Hypothalamus (tissue), 51 donors: ENCODE measurements at places on chromosomes 5 and 9.

DNA sequence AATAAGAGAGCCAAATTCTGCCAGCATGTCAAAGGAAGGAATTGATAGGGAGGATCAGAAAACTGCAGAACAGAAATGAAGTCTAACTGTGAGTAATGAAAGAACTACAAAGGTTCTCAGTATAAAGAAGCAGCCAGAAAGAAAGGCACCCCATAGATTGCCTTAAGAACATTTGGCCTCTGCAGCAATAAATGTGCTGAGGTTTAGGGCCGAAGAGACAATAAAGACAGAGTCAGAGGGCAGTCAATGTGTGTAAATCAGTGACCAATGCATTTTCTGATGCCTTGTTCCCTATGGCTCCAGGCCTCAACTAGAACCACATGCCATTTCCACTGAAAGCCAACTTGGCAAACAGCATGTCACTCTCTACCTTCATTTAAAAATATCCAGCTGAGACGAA is 281.0 kb downstream of the HINT1 start:
- no peak for DNase-seq

- DNase-seq = no peak
These were observed 117.4 kb downstream of the ADAMTS12 start for GRCh38 chr5:33774341-33774740.

DNA sequence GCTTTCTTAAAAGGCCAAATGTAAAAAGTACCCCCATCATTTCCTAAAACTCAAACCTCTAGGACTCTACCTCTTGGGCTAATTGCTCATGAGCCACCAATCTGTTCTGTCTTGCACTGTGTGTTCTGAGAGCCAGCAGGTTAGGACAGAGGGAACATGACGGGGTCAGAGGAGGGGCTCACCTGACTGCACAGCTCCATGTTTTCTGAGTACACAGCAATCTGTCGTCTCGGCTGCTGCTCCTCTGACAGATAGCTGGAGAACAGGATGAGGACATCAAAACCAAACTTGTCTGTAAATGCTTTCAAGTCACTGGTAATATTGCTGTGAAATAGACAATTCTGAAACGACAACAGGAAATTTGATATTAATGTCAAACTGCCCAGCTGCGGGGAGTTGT is 50.9 kb upstream of the PCA3 start:
- DNase-seq = no peak

DNA sequence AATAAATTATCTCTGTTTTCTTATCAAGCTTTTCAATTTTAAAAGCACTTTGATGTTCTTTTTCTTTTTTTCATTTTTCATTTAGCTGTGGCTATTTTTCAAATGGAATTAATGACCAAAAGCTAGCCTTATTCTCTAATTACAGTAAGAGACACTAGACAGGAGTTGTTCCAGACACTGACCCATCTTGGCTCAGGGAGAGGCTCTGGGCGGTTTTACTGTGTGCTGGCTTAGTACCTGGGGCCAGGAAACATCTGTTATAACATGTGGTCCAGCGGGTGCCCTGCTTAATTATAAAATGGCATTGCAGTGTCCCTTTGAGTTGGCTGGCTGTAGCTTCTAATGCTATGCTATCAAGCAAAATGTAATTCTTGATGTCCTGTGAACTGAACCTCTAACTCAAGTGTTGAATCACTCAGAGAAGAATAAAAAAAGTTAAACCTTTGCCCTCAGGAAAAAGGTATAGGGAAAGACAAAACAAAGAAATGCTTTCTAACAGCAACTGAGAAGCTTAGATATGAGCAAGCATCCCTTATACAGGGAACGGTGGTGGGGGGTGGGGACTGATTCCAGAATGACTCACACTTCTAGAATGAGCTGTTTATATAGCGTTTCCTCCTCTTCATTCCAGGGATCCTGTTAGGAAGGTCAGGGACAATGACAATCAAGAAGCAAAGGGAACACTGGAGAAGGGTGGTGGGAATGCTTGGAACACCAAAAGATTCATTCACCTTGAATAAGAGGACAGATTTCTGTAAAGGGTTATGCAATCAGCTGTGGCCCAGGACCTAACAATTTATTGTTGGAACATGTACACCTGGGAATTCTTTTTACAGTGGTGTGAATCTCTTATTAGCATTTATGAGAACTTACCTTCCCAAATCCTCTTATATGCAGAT is 58.7 kb upstream of the NFIB start:
- DNase-seq = no peak

DNA sequence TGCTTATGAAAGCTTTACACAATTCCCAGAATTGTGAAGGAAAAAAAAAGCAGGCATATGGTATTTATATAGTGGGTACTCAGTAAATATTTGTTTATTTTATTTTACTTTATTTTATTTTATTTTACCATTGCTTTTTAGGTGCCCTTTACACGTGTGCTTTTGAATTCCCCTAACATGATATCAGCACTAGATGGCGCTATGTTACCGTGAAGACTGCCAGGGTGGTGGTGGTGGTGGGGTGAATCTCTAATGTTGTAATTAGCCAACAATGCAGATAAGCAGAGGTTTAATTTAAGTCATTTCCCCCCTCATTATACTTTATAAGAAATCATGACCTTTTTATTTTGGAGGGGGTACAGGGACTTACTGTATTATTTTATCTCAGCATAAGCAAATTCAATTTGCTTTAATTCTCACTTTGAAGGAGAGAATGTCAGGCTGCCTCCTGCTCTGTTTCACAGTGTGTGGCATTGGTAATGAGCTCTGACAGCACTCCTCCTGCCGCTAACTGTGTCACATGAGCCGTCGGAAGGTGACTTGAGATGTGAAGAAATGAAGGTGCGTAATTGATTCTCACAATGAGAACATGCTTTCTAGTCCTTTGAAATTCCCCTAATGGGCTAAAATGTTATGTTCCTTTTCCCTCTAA is 165.6 kb downstream of the YTHDC2 start:
- DNase-seq = peak; percentile 0

- no peak for DNase-seq
These were observed 81.5 kb downstream of the LMX1B start for GRCh38 chr9:126695186-126695585.

- DNase-seq = no peak
These were observed 179.1 kb downstream of the EPB41L4A start for GRCh38 chr5:112239996-112240395.

GRCh38 chr5:148620696-148621095 is 33.6 kb downstream of the HTR4 start:
- DNase-seq = no peak

DNA sequence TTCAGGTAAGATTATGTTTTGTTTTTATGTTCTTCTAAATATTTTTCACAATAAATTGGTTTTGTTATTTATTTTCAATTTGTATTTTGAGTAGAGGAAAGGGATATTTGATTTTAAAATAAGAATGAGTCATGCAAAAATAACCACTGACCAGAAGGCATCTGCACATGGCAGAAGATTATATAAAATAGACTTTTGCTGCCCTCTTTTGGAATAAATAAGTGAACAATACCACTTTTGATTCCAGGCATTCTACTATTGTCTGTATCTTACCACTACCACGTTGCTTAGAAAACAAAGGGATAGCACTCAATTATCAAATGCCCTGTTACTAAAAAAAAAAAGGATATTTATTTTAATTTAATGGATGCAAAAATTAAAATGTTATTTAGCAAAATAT is 227.3 kb upstream of the ITGA1 start:
- no peak for DNase-seq

DNA sequence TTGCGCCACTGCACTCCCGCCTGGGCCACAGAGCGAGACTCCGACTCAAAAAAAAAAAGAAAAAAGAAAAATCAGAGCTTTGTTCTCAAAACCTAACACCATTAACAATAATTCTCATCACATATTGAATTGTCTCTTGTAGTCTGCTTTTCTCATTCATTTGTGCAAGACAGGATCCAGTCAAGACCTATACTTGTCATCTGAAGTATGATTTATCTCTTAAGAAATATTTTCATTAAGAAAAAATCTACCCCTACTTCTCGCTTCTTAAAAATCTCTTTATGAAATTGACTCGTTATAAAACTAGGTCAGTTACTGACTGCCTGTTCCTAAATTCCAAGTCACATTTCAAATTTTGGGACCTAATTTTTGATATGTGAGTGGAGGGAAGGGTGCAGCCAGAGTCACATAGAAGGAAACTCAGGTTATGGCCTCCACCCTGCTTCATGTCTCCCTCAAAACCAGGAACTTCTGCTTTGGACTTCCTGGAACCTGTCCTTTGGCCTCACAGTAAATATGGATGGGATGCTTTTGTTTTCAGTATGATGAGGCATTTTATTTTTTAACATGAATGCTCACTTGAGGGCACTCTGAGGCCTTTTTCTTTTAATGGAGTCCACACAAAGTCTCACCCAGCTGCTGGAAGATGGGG is 18.9 kb downstream of the ZNF169 start:
- DNase-seq = no peak

- DNase-seq = no peak
These were observed 1.3 kb downstream of the SDHA start for GRCh38 chr5:219460-219863.

DNA sequence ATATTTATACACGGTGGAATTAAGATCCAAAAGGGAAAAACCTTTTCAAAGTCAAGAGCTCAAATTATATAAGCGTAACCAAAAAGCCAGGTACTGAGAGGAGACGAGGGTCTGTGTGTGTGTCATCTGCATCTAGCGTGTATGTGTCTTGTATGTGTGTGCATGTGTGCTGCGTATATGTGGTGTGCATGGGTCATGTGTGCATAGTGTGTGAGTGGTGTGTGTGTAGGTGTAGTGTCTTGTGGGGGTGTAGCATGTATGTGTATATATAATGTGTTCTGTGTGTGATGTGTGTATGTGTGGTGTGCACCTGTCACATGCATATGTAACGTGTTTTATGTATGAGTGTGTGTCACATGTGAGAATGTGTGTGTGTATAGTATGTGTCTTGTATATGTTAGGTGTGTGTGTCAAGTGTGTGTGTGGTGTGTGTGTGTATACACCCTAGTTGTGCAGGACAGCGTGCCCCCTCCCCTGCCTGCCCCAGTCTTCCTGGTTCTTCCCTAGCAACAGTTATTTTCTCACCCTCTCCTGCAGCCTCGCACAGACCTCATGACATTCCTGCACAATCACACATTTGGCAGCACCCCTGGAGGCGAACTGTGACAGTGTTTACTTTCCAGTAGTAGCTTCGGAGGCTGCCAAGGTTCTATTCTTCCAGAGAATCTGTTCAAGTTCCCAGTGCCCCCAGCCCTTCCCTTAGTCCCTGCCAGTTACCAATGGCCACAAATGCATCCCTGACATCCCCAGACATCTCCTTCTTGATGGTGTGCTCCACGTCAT is 27.1 kb upstream of the TNIP1 start:
- DNase-seq = no peak

DNA sequence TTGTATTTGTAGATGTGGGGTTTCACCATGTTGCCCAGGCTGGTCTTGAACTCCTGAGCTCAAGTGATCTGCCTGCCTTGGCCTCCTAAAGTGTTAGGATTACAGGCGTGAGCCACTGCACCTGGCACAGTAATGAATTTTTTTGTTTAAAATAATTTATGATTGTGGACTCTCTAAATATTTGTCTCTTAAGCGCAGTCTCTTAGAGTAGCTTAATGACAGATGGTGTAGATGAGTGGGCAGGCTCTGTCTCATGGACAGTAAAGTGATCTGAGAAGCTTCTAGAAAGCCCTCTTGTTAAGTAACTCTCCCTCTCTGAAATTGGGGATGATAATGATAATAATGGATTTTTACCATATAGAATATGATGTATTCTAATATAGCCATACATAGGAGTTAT is 47.5 kb upstream of the KIAA1958 start:
- DNase-seq = no peak

- DNase-seq = no peak
These were observed 456.4 kb downstream of the PDE4D start for GRCh38 chr5:59437176-59437575.

- no peak for DNase-seq
These were observed 93.0 kb upstream of the DAB2 start for GRCh38 chr5:39517800-39518199.

DNA sequence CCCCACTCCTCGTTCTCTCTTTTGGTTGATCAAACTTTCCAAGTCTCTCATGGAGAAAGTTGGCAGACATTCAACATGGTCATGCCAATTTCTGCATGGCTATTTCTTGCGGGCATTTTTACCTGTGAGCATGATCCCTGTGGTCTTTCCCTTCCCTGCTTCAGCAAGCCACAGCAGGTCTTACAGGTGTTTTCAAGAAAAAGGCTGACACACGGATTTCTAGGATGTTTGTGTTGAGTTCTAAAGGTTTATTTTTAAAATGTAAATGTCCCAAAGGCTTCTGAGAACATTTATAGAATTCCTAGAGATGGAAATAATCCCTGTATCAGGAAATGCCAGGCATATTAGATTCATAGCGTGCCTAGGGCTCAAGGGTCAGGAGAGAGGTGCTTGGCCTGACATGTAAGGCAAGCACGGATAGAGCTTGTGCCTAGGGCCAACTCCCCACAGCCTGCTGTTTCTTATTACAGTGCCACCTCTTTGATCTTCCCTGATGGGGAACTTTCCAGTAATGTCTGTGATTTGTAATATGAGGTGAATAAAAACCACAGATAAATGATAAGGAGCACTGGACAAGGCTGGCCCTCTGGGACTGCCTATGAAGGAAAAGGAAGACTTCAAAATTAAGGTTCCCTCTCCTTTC is 79.8 kb downstream of the MUSK start:
- DNase-seq = no peak

DNA sequence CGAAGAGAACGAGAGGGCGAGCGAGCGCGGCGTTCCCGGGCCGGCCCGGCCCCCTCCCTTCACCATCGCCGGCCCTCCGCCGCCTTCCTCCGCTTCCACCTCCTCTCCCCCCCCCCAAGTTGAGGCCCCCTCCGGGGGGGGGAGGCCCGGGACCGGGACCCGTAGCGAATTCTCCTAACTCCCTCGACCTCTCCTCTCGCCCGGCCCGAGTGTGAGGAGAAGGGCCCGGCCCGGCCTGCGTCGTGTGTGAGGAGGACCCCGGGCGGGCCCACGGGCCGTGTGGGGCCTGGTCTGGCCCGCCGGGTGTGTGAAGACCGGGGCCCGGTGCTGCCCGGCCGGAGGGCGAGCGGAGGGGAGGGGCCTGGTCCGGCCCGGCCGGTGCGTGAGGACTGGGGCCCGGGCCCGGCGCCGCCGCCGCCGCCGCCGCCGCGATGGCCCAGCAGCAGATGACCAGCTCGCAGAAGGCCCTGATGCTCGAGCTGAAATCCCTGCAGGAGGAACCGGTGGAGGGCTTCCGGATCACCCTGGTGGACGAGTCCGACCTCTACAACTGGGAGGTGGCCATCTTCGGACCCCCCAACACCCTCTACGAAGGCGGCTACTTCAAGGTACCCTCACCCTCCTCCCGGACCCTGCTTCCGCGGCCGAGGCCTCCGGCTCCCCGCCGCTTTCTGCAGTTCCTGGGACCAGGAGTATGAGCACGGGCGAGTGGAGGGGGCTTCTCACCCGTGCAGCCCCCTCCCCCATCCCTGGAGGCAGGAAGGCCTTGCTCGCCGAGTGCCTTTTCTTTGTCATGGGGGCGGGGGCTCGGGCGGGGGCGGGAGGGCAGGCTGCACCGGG is 587 bp downstream of the UBE2R2 start:
- peak; percentile 61 for DNase-seq
